Transverse colon (tissue), 4 donors: ENCODE measurements at places on chromosomes 11 and 22. TPM values are rescaled to one million over a fixed set of nuclear protein-coding genes. Genes with fewer than 3 reads are reported as not detected.

DNA sequence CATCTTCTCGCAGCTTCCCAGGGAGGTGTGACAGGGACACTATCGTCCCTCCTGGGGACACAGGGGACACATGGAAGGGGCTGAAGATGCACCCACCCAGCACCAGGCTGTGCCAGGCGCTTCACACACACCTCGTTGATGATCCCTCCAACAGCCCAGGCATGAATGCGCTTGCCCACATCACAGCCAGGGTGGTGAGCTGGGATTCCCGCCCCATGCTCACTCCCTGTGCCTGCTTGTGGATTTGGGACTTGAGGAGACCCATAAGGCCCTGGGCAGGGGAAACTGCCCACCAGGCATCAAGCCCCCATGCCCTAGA is 57.8 kb downstream of the OTOG start:
- no peak overlapping the region for H3K4me3 ChIP-seq
- peaks cover under 1% of the 10 kb centered on the region for H3K27me3 ChIP-seq
- no peak for DNase-seq
- no peaks in the 10 kb centered on the region for H3K36me3 ChIP-seq
- no peak overlapping the region for H3K27ac ChIP-seq

Gene ALDH3B1
- total RNA-seq, result 12.7 TPM

DNA sequence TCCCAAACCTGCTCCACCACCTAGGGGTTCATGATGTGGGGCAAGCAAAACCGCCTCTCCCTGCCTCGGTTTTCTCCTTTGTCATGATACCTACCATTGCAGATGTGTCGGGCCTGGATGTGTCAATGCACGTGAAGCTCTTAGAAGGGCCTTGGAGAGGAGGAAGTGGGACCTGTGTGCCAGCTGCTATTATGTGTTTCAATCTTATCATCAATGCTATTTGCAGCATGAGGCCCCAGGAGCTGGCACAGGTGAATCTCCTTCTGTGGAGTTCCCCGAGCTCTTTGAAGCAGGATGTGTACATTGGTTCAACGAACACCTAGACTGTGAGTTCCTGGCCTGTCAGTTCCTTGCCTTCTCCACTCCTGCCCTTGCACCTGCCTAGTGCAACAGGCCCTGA is 331.6 kb downstream of the CTTN start:
- no peak overlapping the region for H3K27ac ChIP-seq
- DNase-seq, result no peak
- H3K27me3 ChIP-seq, result no peaks in the 10 kb centered on the region
- no peaks in the 10 kb centered on the region for H3K36me3 ChIP-seq

Gene SMIM35
- not detected for total RNA-seq

GRCh38 chr11:73356979-73357860 is 19.0 kb upstream of the RELT start:
- H3K27ac ChIP-seq, result no peak overlapping the region
- H3K4me3 ChIP-seq, result no peak overlapping the region
- DNase-seq, result no peak

Gene CCDC89
- total RNA-seq, result 9.6 TPM

Gene PPP2R1B
- 55.5 TPM for total RNA-seq

DNA sequence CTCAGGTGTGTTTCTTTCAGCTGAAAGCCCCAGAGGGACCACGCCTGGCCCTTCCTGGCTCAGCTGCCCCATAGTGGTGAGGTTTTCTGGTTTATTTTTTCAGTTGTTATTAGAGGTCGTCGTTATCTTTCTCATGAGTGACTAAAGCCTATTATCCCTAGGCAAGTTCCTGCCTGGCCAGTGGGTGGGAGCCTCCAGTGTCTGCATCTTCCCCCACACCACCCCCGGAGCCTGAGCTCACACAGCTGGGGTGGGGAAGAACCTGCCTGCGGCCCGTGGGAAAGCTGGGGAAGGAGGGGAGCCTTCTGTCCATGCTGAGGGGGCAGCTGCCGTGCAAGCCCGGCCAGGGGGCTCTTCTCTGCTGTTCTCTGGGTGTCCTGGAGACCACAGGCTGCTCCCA is 24.3 kb upstream of the PPFIA1 start:
- no peak overlapping the region for H3K27ac ChIP-seq
- DNase-seq, result no peak
- H3K36me3 ChIP-seq, result no peaks in the 10 kb centered on the region
- no peaks in the 10 kb centered on the region for H3K27me3 ChIP-seq
- no peak overlapping the region for H3K4me3 ChIP-seq

- H3K27me3 ChIP-seq, result no peaks in the 10 kb centered on the region
- no peak overlapping the region for H3K4me3 ChIP-seq
- DNase-seq, result no peak
- no peaks in the 10 kb centered on the region for H3K4me1 ChIP-seq
- no peaks in the 10 kb centered on the region for H3K36me3 ChIP-seq
Measured at GRCh38 chr11:46599340-46600193, 5.7 kb upstream of the AMBRA1 start.

DNA sequence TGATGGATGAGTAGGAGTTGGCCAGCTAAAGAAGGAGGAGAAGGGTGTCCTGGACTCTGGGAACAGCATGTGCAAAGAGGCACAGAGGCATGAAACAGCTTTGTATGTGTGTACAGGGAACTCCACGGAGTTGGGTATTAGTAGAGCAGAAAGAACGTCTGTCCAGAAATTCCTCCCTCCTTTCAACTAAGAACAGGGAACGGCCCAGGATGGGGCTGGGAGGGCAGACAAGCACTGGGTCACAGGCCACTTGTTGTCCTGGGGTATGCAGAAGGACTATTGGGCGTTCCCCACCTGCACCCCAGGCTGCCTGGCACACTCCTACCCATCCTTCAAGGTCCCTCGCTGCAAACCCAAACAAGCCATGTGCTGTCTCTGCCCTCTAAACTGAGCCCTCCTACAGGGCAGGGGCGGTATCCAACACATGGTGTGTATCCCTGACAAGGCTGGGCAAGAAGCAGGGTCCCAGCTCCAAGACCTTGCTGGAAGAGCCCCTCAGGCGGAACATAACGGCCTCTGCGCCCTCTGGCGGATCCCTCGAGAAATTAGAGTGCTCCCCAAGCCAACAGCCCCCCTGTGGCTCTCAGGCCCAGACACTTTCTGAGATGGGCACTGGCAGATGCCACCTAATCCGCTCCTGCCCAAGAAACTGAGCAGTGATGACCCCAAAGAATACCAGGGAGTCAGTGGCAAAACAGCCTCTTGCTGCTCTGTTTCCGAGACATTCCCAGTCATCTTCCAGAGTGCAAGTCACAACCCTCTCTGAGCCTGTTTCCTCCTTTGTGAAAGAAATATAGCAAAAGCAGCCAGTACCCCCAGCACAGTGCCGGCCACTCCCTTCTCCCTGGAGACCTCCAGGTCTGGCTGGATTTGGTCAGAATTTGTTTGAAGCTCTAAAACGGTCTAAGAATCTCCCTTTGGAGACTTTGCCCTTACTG is 1.6 kb upstream of the ELFN2 start:
- H3K36me3 ChIP-seq, result no peaks in the 10 kb centered on the region
- DNase-seq, result peak; percentile 45
- H3K4me1 ChIP-seq, result peaks cover 5% of the 10 kb centered on the region
- no peak overlapping the region for H3K4me3 ChIP-seq

Gene YDJC
- 46.5 TPM for total RNA-seq

DNA sequence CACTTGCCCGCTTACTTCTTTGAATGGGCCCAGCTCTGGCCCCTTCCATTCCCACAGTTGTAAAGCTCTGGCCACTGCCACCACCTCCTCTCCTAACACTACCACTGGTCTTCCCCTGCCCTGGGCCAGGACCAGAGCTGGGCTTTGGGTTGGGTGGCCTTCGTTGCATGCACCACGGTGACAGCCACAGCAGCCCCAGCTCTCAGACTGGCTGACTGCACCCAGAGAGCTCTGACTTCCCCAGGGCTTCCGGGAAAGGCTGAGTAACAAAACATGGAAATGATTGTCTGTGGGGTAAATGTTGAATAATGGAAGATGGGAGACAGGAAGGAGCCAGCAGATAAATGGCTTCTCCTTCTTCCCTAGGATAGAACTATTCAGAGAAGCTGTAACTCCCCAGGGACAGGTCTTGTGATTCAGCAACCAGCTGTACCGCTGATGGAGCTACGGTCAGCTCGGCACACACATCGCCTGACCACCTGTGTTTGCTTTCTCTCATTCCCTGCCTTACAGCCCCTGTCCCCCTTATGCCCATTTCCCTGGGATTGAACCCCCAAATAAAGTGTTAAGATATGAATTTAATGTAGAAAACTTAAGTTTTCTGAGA is 27.6 kb downstream of the SCN4B start:
- no peaks in the 10 kb centered on the region for H3K36me3 ChIP-seq
- H3K27me3 ChIP-seq, result no peaks in the 10 kb centered on the region

DNA sequence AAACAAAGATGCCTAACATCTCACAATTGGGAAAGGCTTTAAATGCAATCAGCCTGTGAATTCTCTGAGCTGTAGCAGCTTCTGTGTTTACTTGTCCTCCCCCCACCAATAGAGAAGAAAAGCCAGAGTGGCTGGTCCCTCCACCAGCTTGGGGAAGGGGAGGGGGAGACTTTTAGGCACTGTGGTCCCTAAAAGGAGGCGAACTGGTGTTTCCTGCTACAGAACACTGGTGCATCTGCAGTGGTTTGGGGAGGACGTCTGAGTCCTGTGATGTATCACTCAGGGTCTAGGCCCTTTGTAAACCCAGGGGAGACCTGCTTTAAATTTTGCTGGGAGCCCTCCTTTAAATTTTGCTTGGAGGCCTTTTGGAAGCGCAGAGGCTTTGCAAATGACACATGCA is 16.9 kb downstream of the TNRC6B start:
- H3K4me3 ChIP-seq, result no peak overlapping the region
- H3K27ac ChIP-seq, result peak overlapping the region; percentile 79
- no peak for DNase-seq
- H3K4me1 ChIP-seq, result peaks cover 30% of the 10 kb centered on the region
- no peaks in the 10 kb centered on the region for H3K27me3 ChIP-seq
- H3K36me3 ChIP-seq, result no peaks in the 10 kb centered on the region

- H3K27me3 ChIP-seq, result peaks cover 2% of the 10 kb centered on the region
- H3K36me3 ChIP-seq, result no peaks in the 10 kb centered on the region
- no peak overlapping the region for H3K27ac ChIP-seq
- H3K4me3 ChIP-seq, result no peak overlapping the region
- no peaks in the 10 kb centered on the region for H3K4me1 ChIP-seq
Measured at GRCh38 chr11:45384711-45385241, 98.6 kb upstream of the SYT13 start.

Gene RPS6KB2
- total RNA-seq, result 53.5 TPM

DNA sequence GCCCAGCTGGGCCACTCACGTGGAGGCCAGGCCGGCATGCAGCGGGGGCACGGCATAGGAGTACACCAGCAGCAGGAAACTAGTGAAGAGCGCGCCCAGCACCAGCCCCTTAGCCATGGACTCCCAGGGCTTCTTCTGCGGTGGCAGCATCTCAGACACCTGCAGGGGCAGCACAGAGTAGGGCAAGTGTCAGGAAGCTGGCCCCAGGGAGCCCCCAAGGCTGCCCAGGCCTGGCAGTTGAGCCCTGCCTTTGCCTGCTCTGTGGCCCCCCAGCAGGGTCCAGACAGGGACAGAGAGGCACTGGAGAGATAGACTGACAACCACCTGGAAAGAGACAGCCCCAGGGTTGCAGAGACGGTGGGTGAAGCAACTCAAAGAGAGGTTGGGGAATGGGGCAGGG is 10.7 kb upstream of the SEC14L6 start:
- DNase-seq, result no peak
- H3K27ac ChIP-seq, result no peak overlapping the region
- H3K4me3 ChIP-seq, result no peak overlapping the region

DNA sequence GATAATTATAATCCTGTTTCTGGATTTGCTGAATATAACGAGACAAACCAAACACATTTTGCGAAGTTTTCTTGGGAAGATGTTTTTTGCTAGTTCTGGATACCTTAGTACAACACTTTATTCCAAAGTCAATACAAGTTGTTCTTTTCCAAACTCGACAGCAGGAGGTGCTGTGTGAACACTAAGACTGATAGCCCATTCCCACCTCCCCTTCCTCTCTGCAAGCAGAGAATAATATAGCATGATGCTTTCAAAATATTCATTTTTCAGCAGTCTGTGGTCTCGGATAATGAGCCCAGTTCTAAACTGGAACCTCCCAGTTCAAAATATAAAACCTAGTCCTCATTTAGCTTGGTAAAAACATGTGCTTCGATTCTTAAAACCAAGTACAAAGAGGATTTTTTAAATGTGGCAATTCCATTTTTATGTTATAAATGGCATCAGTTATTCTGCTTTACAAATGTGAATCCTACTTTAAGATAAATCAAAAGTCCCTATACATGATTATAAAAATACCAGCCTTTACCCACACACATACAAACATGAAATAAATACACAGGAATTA is 129.1 kb downstream of the DCDC1 start:
- no peaks in the 10 kb centered on the region for H3K36me3 ChIP-seq
- no peak for DNase-seq
- no peaks in the 10 kb centered on the region for H3K4me1 ChIP-seq

DNA sequence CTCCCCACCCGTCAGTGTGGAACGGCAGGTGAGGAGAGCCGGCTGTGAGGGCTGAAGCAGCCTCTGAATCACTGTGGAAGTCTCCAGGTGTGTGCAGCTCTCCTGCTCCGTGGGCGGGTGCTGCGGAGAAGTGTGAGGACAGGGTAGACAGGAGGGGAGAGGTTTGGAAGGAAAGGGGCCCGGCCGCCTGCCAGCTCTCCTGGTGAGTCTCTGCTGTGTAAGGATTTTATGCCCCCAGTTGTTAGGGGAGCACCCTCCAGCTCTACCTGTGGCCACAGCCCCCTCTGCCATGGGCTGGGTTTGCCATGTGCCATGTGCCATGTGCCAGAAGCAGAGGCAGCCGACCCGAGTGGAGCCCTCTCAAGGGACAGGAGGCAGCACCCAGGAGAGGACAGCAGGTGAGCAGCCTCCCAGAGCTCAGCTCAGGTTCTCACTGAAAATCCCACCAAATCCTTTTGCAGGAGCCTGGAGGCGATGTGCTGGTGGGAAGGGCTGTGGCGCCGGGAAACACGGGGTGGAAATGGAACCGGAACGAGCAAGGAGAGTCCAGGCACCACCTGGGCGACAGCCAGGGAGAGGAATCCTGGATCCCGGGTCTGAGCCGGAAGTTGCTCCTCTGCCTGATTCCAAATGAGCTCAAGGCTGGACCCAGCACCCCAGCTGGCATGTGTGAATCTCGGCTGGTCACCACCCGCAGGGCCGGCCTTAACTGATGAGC is 804.4 kb downstream of the BRD1 start:
- H3K36me3 ChIP-seq, result no peaks in the 10 kb centered on the region
- no peaks in the 10 kb centered on the region for H3K4me1 ChIP-seq
- no peaks in the 10 kb centered on the region for H3K27me3 ChIP-seq
